ENCODE measurements at places on chromosomes 5 and 9.
A peak's percentile ranks its signal among the peaks of the same experiment; 100 is the strongest.

DNA sequence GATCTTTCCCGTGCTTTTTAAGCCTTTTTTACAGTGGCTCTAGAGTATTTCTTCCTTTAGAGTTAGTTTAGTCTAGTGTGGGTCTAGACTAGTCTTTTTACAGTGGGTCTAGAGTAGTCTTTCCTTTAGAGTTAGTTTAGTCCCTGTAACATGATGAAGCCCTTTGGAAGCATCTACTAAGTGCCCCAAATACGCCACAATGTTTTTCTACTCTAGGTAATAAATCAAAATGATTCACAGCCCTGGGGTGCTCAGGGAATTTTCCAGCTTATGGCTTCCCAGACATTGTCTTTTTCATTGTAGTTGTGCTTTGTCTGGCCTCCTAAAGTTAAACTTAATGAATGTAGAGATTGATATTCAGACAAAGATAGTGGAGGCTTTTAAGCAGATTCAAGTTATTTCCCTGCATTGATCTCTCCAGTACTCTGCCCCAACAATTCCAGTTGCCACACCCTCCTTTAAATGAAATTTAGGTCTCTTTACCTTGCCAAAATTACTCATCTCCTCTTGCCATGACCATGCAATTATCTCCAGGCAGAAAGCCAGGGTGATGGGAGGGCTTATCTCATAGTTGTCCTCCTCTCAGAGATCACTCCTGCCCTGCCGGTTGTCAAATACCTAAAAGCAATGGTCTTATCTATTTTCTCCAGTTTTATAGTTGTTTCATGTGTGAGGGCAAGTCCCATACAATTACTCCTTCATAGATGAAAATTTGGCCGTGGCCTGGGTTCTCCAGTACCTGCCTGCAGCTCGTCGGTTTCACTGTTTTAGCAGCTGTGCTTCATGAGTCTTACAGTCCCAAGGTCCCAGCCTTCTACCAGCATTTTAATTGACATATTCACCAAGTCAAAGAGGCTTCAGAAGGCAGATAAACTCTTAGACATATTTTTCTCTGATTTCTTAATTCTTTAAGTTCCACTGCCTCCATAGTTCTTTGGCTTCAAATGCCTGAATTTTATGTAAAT, 794.0 kb upstream of the COX7C start:
- no peak for DNase-seq

GRCh38 chr5:1499851-1500250, 23.9 kb downstream of the LPCAT1 start:
- DNase-seq = no peak

GRCh38 chr9:125896964-125897363, 149.8 kb downstream of the PBX3 start:
- DNase-seq = no peak

DNA sequence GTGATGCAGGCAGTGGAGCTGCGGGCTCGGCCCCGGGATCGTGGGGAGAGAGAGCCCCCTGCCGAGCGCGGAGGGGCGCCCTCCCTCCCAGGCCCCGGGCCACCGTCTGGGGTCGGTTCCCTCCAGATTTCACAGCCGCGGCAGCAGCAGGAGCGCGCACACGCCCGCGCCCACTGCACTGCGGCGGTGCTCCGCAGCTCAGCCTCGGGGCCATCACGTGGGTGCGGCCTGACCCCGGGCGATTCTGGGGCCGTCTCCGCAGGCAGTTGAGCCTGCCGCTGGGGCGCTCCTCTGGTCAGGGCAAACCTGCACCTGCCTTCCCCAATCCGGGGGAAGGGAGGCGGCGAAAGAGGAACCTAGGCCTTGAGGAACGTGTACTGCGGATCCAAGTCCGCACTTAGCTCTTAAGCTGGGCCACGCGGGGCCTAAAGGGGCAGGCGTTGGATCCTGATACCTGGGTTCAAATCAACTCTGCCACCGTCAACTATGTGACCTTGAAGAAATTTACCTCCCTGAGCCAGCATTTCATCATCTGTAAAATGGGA, 9.4 kb upstream of the DELE1 start:
- DNase-seq = no peak

DNA sequence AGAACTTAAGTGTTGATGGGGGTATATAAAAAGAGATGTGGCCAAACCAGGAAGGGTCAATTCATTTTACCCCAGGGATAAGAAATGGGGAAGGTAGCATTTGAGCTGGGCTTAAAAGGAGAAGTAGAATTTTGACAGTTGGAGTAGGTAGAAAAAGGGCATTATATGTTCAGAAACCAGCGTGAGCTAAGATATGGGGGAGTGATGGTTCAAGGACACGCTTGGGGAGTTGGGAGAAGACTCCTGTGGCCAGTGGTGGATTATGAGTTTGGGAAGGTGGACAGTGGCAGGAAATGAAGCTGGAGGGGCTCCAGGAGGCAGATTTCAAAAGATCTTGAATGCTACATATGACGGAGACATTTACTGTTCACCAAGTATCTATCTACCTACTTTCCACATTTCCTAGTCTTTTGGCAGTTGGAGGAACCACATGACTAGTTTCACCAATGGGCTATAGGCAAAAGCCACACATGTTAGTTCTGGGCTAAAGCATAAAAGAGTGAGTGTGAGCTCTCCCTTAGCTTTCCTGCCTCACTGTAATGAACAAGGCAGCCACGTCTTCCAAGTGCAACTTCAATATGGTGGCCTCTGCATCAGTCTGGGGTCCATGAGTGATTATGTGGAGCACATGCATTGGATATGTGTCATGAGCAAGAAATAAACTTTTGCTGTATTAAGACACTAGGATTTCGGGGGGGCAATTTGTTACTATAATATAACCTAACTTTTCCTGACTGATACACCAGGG, 15.7 kb upstream of the GSN start:
- no peak for DNase-seq

GRCh38 chr5:124074500-124074899, 562.5 kb downstream of the CSNK1G3 start:
- no peak for DNase-seq

- DNase-seq = no peak
Measured at GRCh38 chr5:87069311-87069710, 198.4 kb upstream of the RASA1 start.

GRCh38 chr9:22913518-22913917, 466.9 kb downstream of the DMRTA1 start:
- no peak for DNase-seq

- DNase-seq = no peak
Measured at GRCh38 chr9:21331676-21332402, 3.4 kb downstream of the KLHL9 start.

DNA sequence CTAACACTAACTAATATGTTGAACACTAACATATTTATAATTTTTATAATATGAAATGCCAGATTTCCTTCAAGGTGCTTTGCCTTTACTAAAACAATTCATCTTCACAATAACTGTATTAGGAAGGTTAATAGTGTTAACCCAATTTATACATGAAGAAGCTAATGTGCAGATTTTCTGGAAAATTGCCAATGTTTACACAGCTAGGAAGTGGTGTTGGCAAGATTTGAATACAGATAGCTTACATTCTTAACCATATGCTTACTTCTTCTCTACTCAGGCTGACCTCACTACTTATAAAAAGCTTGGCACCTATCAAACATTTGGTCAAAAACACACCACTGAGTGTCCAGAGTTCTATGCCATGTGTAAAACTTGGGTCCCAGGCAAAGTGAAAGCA, 445.4 kb upstream of the ITGA1 start:
- no peak for DNase-seq

DNA sequence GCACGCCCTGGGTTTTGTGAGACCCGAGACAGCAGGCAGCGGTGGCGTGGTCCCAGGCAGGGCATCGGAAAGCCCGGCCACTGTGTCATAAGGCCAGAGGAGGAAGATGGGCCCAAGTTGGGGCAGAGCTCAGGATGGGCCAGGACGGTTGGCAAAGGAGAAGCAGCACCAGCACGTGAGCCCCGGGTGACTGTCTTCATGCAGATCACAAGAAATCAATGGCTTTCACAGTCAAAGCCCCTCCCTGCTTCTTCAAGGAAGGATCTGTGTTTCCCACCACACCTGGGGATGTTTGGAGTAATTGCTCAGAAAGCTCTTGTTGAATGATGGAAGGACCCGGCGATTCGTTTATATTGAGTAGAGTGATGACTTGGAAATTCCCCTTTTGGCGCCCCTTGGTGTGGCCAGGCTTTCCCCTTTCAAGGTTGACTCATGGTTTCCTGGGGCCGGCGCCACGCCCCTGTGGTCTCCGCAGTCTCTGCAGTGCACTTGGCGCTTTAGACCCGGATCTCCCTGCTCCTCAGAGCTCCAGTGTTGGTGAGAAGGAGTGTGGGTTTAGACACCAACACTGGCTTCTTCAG, 52.1 kb downstream of the IL31RA start:
- DNase-seq = peak; percentile 83

DNA sequence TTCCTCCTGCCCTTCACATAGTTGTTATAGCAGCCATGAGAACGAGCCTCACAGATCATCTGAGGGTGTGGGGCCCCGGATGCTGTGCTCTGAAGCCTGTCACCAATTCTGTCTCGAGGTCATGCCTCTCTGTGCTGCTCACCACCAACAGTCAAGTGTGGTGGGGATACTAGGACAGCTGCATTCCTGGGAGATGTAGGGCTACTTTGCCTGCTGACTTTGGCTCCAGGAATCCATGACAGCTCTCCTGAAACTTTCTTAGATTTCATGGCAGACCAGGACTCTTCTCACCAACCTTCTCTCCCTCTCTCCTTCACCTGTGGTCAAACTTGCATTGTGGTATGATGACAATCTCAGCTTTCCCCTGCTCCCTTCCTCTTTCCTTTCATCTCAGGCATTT, 395.9 kb downstream of the PSAT1 start:
- no peak for DNase-seq

DNA sequence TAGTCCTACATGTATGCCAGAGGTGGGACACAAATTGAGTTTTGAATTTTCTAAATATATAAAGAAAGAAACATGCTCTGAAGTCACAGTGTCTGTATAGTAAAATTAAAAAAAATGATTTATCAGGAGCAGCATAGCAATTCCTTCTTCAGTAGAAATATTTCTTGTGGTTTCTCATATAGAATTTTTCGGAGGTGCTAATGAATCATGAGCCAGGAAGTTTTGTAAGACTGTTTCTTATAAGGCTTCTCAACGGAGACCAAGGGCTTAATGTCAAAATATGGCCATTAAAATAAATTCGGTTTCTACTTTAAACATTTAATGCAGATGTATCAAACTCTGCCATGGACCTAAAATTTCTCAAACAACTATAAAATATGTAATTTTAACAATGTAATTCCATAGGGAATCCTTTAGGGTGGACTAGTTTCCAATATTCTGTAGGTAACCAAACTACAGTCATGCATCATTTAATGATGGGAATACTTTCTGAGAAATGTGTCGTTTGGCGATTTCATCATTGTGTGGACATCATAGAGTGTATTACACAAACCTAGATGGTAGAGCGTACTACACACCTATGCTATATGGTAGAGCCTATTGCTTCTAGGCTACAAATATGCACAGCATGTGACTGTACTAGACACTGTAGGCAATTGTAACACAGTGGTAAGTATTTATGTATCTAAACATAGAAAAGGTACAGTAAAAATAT, 66.3 kb downstream of the ANKRD55 start:
- DNase-seq = no peak

GRCh38 chr9:83065233-83065632, 2.3 kb upstream of the RASEF start:
- no peak for DNase-seq

GRCh38 chr9:107545036-107545435, 55.5 kb upstream of the KLF4 start:
- DNase-seq = no peak

DNA sequence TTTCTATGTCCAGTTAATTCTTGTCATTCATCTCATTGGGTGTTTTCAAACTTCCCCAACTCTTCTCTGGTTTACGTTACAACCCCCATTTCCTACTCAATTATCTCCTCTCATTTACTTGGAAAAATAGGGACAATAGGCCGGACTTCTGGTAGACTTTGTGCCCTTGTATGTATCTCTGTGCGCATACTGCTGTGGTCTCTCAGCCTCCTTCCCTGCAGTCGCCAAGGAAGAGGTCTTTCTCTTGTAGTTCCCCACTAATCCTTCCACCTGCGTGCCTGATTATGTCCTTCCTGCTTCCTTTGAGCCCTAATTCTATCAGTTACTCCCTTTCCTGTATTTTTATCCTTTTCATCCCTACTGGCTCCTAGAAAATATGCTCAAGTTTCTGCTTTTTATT, 176.3 kb downstream of the GDNF start:
- DNase-seq = no peak

DNA sequence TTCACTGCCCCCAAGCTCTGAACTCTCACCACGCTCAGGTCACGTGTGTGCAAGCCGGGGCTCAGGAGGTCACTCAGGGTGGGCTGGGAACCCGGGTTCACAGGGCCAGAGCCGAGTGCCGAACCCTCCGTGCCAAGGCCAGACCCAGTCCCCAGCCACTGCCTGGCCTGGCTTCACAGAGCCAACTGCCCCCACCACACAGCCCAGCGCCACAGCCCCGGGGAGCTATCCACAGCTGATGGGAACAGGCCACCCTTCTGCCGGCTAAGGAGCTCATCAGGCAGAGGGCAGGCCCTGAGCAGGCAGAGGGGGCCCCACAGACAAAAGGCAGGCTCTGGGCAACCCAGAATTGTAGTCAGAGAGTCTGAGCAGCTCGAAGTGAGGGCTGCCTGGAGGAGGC, 117.0 kb downstream of the VAV2 start:
- DNase-seq = no peak

DNA sequence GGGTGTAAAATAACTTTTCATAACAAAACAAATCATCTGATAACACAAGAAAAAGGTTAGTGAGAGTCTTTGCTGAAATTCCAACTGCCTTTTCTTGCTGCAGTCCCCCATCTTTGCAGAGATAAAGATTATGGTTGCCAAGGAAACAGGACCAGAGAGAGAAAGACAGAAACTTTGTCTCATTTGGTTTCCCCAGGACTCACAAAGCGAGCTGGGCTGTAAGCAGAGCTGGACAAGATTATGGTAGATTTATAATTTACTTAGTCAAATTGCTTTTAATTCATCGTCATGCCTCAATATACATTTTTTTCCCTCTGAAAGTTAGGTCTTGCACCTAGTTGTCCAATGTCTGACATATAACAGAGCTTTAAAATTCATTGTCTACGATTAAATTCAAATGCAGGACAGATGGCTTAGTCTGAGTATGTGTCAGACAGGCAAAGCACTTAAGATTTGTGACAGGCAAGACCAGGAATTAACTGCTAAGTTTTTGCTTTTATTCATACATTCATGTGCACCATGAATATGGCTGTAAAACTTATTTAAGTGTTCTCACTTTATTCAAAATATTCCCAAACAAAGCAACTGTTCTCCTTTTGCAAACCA, 17.4 kb downstream of the ENC1 start:
- DNase-seq = no peak

GRCh38 chr5:137414112-137414755, 84.9 kb downstream of the SPOCK1 start:
- DNase-seq = no peak

- DNase-seq = no peak
Measured at GRCh38 chr5:27412384-27412783, 374.0 kb upstream of the CDH9 start.

GRCh38 chr9:14842269-14842668, 68.0 kb downstream of the FREM1 start:
- no peak for DNase-seq

DNA sequence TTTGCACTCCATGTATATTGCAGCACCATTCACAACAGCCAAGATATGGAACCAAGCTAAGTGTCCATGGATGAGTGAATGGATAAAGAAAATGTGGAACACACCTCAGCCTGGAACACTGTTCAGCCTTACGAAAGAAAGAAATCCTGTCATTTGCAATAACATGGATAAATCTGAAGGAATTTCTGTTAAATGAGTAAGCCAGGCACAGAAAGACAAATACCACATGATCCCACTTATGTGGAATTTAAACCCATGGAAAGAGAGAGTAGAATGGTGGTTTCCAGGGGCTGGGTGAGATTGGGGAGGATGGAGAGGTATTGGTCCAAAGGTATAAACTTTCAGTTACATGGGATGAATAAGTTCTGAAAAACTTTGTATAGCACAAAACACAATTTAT, 228.9 kb upstream of the CD180 start:
- no peak for DNase-seq

All from T-helper 2 cell treated with Interferon-gamma antibody and Interleukin-4, amounts not matched to agents 5 μg/mL and 100 μg/mL, for 36 hours (primary cell).